ENCODE measurements at places on chromosomes 1 and 21.

DNA sequence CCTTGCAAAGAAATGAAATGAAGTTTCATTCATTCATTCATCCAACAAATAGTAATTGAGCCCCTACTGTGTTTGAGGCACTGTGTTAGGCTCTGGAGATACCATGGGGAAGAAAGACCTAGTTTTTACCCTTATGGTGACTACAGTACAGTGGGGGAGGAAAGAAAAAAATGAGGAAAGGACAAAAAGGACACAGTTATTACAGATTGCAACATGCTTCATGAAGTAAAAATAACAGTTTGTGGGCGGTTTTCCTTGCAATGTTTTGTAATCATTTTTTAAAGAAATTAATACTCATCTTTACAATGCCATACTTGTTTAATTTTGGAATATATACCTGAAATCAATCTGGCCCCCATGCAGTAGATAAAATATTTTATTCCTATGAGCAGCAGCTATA lies 120.3 kb downstream of the TM2D1 start:
- DNase-seq, result no peak

DNA sequence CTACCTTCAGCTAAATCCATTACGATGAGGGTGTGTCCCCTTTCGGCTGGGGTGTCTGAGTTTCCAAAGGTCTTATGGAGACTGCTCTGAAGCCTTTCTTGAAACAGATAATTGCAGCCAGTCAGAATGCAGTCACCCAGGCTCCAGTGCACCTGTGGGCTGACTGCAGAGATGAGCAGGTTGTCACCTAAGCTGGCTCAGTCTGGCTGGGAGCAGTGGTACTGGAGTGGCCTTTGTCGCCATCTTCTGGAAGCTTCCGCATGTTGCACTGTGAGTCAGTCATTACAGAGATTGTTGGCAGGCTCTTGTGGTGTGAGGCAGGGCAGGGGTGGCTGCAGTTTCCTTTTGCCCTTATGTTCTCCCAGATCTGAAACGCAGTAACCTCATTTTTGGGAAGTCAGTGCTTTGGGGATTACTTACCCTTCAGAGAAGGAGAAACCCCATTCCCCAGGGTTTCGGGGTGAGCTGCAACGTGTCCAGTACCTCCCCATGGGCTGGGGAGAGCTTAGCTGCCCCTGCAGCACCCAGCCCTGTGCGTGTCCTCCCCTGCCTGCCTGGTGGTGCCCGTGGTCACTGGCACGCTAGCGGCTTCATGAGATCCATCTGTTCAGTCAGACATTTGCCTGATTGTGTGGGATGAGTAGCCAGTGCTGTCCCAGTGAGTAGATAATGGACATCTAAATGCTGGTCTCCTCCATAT lies 48.0 kb downstream of the SMYD2 start:
- peak; percentile 69 for DNase-seq

- no peak for DNase-seq
Observed at GRCh38 chr1:66175581-66175980, 358.4 kb upstream of the SGIP1 start.

DNA sequence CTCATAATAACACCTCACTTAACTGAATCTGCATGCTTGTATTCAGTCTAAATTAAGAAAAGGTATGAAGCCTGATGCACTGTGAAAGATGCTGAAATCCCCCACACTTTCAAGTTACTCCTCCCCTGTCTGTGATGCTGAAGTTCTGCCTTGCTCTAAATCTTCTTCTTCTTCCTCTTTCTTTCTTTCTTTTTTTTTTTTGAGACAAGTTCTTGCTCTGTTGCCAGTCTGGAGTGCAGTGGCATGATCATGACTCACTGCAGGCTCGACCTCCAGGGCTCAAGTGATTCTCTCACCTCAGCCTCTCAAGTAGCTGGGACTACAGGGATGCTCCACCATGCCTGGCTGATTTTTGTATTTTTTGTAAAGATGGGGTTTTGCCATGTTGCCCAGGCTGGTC lies 231.0 kb upstream of the B3GALT2 start:
- no peak for DNase-seq

GRCh38 chr1:119920104-119920968 lies 24.0 kb upstream of the ADAM30 start:
- DNase-seq, result no peak

DNA sequence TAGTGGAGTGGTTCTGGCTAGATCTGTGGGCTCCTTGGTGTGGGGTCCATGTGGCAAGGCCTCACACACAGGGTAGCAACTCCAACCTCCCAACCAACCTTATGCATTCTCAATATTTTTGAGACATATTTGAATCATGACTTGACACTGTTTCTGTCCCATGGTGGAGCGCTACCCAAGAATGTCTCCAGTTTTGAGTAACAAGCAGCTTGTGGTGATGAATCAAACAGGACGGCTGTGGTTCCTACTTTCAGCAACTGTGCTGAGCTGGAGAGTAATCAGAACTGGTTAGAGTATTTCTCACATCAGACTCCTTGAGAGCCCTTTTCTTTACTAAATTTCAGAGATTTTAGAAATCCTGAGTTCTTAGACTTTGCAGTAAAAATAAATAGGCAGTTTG lies 3.1 kb downstream of the LCE3D start:
- DNase-seq, result no peak

- DNase-seq, result no peak
Observed at GRCh38 chr1:218409946-218410510, 64.9 kb downstream of the TGFB2 start.

- no peak for DNase-seq
Observed at GRCh38 chr1:151494741-151495281, 16.4 kb upstream of the CGN start.

DNA sequence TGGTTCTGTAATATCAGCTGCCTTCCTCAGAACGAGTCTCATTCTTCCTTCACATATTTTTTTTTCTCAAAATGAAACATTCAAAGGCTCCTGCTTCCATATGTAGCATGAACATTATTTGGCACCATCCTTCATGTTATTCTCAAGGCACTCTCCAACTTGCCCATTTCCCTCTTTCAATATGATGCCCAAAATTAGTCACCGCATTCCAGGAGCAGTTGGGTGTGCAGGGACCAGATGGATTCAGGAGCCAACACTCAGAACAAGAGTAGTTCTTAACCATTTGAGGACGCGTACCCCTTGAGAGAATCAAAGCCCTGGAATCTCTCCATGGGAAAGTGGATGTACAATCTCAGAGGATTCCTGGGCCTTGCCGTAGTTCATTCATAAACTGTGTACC lies 50.3 kb downstream of the KCNK1 start:
- no peak for DNase-seq

DNA sequence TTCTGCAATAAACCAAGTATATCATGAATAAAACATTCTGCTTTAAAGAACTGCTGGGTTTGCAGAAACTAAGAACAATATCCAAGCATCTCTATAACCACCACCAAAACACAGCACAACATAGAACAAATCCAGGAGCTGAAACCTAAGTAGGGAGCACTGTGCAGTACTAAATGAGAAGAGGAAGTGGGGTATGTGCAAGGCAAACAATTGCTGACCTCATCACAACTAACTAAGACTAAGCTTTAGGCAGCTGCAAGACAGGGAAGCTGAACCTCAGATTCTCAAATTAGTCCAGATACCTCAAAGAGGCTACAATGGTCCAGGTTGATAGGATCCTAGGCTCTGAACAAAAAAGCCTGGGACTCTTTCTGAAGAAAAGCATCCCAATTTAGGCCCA lies 172.6 kb downstream of the SLC44A5 start:
- DNase-seq, result no peak

DNA sequence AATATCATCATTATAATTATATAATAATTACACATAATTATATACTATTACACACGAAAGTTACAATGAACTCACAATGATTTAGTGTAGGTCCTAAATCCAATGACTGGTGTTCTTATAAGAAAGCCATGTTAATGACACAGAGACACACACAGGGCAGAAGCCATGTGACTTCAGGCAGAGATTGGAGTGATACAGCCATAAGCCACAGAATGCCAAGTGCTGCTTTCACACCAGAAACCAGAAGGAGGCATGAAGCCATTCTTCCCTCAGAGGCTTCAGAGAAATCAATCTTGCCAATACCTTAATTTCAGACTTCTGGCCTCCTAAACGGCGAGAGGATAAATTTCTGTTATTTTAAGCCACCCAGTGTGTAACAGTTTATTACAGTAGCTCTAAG lies 147.4 kb upstream of the KRTAP19-8 start:
- no peak for DNase-seq

GRCh38 chr1:162029157-162029556 lies 5.5 kb upstream of the OLFML2B start:
- DNase-seq, result no peak

DNA sequence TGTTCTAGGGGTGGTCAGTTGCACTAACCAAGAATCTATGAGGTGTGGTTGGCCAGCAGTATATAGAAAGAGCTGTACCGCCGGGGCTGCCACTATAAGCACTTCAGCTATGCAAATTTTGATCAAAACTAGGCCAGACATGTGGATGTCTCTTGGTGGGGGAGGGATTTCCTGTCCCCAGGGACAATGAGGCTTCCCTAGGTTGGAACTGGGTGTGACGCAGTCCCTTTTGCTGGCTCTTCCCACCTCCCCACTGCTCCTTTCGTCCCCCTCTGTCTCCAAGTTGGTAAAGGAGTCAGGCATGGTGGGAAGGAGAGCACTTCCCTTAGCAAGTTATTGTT lies 13.6 kb downstream of the SDCCAG8 start:
- no peak for DNase-seq

GRCh38 chr1:52904927-52905698 lies 16.4 kb downstream of the ECHDC2 start:
- no peak for DNase-seq

GRCh38 chr1:165288350-165289120 lies 68.0 kb downstream of the LMX1A start:
- no peak for DNase-seq

- no peak for DNase-seq
Observed at GRCh38 chr1:9201401-9202239, 33.0 kb upstream of the H6PD start.

DNA sequence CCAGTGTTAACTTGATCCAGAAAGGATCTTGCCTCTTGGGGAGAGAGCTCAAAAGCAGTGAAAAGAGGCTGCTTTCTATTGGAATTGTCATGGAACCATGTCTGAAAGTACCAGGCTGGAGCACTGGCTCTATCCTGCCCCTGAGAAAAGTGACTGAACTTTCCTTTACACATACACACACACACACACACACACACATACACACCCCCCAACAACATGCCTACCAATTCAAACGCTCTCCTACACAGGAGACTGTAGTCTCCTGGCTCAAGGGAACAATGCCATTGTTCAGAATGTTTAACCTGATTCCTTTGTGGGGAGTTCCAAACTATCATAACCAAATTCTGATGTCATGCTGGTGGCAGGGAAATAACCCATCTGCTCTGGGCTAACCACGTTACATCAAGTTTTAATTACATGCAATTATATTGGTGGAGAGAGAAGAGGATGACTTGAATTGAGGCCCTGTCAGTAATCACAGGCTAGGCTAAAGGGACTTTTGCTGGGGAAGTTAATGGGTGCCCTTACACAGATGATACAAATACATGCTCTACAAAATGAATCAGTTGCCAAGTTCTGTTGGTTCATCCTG lies 52.3 kb upstream of the DUSP10 start:
- no peak for DNase-seq

DNA sequence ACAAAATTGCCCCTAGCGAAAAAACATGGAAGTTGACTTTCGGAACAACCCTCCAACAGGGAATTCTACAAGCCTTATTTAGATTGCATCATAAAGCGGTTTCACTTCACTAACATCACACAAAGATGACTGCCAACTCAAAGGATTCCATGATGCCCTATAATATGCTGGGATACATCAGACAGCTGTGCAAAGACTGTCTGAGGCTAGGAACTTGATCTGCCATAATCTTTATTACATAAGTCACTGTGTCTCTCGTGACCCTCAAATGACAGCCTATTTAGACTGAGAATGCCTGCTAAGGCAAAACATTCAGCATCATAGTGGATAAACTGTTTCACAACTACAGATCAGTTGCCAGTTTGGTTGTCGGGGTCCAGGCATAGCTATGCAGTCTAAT lies 23.8 kb downstream of the FH start:
- DNase-seq, result no peak

- DNase-seq, result no peak
Observed at GRCh38 chr1:230368363-230368762, 57.8 kb downstream of the PGBD5 start.

DNA sequence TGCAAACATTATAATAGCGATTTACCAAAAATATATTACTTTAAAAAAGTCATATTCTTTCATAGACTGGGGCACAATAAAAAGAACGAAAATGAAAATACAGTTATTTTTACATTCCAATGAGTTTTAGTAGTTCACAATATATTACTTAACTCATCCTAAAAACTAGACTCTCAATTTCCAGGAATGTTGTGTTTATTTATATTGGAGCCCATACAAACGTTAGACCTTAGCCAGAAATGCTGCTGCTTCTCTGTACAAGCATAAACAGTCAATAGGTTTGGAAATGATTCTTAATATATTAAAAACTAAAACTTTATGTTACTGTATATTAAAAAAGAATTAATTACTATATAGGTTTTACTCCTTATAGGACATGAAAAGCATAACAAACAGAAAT lies 302.3 kb downstream of the BRINP3 start:
- DNase-seq, result no peak

DNA sequence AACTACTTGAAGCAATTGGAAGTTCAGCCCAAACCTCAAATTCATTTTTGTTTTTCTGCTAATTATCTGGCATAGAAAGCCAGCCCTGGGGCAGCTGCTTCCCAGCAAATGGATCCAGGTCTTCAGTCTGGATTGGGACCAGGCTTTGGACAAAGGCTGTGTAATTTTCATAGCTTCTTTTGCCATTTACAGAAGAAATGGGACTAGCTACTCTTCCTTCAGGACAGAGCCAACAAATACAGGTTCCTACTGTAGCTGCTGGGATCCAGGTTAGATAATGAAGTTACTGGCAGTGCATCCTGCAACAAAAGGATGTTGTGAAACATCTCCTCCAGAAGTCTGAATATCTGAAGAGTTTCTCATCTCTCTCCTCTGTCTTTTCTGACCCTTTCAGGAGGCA lies 171.5 kb upstream of the CAMK1G start:
- no peak for DNase-seq

DNA sequence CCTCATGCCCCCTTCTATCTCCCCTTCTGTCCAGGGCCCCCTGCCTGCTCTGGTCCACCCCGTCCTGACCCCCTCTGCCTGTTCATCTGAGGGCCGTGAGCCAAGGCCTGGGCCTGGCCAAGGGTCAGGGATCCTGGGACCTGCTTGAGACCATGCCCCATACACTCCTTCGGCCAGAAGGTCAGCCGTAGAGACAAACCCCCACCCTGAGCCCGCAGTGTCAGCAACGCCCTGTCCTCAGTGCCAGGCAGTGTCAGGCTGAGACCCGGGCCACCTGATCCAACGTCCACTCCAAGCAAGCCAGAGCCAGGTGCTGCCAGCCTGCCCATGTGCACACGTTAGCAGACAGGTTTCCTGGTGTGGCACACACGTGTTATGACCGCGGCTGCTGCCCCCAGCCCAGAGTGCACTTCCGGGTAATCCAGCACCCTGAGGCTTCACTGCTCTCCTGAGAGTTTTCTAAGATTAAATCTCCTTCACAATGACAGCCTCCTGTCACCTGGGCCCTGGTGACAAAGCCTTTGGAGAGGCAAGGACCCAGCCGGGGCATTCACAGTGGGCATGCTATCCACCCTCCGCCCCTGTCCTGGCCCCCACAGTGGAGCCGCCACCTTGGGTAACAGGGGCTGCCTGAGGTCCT lies 10.1 kb upstream of the SAMD11 start:
- no peak for DNase-seq
